Retinal pigment epithelial cell (primary cell): ENCODE measurements at places on chromosomes 11 and 22.

DNA sequence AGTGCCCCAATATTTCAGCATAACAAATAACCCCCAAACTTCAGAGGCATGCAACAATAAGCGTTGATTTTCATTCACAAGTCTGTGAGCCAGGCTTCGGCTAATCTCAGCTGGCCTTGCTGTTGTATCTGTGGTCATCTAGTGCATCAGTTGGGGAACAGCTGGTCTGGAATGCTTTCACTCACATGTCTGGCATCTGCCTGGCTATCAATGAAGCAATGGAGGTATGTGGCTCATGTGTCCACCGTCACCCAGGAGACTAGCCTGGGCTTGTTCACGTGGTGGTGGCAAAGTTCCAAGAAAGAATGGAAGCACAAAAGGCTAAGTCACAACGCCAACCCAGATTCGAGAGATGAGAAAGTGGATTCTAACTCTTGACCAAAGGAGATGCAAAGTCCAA, 304.8 kb upstream of the ISX start:
- DNase-seq, result no peak

DNA sequence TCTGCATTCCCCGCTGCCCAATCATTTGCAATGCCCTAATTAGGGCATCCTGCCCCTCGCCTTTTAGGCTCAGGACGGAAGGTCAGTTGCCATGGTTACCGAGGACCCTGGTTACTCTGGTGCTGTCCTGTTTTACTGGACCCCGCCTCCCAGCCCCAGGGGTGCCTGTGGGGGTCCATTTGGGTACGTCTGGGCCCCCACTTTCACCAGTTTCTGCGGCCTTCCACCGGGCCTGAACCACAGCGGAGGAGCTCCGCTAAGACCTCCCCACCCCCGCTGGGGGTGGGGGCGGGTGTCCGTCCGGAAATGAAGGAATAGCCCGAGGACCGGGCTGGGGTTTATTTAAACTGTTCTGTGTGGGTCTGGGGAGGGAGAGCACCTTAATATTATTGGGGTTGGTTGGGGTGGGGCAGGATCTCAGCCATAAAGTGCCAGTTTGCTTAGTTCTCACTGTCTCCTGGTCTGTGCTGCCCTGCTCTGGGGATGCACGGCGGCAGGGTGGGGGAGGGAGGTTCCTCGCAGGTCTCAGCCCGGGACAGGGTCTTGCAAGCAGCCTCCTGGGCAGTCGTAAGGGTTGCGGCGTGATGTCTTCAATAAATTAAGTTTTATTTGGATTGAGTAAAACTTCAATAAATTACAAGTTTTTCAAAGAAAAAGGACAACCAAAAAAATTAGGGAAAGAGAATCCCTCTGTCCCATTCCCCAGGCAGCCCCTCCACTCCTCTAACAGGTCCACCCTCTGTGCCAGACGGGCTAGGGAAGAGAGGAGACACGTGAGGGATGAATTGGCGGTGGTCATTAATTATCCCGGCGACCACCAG, 5.3 kb downstream of the PHOX2A start:
- no peak for DNase-seq

- DNase-seq, result no peak
These were observed 156.5 kb upstream of the ZC3H12C start for GRCh38 chr11:109936661-109937180.

DNA sequence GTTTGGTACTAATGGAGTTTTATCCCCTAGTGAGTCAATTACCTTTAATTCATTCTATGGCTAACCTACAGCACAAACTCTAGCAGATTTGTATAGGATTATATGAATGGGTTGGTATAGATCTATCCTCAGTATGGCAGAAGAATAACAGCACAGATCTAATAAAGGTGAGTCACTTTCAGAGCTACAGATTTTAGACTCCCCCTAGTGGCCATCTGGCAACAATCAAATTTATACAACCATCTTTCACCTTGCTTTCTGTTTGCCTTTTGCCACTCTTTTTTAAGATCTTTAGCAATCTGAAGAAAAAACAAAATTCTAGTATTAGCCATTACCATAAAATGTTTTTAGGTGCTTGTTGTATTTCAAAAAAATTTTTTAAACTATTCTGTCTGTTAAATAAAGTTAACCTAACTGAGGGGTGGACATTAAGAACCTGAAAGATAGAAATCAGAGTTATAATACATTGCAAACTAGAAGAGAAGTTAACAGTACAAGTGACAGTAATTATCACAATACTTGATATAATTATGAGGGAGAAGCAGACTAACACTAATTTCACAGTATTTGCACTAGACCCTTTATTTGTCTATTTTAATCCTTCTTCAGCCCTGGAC, 25.8 kb downstream of the DDIAS start:
- DNase-seq, result peak; percentile 9

GRCh38 chr11:64650923-64651523, 60.0 kb downstream of the SLC22A12 start:
- no peak for DNase-seq

DNA sequence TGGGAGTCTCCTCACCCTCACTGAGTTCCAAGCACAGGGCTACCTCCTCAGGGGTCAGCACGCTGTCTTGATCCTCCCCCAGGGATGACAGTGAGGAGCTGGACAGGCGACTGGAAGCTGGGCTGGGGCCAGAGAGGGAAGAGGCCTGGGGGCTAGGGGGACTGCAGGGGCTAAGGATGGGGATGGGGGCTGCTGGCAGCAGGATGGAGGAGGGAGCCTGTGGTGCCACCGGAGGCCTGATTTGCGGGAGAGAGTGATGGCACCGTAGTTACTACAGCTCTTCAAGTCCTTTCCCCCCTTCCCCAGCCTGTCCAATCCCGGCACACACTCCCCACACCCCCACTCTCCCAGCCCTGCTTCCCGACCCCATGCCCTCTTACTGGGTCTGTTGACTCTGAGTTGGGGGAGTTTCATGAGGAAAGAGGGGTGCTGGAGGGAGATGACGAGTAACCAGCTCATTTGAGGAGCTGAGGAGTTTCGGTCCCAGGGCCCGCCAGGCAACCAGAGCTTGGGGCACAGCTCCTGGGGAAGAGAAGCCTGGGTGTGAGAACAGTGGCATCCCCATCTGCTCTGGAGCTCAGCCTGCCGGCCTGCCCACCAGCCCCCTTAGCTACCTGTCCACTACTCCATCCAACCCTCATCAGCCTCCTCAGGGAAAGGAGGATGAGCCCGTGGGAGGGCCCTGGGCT, 10.5 kb downstream of the ROBO4 start:
- no peak for DNase-seq

- DNase-seq, result no peak
These were observed 123.4 kb upstream of the ARHGAP42 start for GRCh38 chr11:100563541-100564280.

DNA sequence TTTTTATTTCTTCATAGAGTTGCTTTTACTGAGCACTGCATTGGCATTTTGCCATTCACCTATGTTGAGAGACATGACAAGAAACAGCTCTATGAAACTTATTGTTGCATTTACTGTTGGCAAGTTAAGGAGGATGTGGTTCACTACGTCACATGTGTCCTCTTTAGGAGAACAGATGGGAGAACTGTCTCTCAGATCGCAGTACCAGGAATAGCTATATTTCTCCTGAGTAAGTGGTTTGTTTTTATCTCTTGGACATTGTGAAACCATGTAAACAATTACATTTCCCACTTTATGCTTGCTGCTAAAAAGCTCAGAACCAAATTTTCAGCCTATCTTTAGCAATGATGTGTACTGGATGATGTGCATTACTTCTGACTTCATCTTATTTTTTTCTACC, 34.8 kb upstream of the PSMA1 start:
- DNase-seq, result no peak

- no peak for DNase-seq
These were observed 28.8 kb upstream of the P2RY2 start for GRCh38 chr11:73189315-73189714.

DNA sequence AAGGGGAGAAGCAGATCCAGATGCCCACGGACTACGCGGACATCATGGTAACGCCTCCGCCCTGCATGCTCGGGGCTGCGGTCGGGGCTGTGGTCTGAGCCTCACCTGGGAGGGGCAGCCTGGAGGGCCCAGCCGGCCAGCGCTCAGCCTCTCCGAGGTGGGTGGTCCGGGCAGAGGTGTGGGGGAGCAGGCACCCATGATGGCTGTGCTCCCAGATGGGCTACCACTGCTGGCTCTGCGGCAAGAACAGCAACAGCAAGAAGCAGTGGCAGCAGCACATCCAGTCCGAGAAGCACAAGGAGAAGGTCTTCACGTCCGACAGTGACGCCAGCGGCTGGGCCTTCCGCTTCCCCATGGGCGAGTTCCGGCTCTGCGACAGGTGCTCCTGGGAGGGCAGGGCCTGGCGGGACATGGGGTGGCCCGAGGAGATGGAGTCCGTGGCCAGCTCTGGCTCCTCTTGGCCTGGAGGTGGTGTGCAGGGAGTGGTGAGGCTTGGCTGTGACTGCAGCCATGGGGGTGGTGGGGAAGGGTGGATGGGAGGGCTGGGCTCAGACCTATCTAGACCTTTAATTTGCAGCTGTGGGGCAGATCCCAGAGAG, 25.2 kb upstream of the TEF start:
- DNase-seq, result no peak

DNA sequence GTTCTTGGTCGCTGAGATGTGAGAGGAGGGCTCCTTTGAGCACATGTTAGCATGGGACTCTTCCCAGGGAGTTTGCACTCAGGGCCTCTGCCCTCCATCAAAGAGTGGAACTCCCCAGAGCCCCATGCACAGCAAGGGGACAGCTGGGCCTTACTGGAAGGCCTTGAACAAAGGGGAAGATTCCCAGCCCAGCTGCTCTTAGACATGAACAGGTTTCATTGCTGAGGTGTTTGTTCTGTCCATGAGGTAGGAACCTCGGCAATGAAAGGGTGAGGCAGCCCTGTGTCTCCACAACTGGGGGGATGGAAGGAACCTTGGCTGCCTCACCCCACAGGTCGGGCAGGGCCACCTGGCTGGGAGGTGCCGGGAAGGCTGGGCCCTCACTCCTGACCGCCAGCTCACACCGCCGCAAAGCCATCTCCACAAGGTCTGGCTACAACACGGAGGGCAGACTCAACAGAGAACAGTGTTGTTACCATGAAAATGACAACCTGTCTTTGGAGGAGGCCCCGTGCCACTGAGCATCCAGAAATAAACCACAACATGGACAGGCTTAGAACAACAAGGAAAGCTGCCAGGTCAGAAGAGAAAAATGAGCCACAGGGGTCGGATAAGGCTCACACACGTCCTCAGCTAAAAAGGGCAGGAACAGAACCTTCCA, 3.2 kb downstream of the DERL3 start:
- DNase-seq, result no peak

DNA sequence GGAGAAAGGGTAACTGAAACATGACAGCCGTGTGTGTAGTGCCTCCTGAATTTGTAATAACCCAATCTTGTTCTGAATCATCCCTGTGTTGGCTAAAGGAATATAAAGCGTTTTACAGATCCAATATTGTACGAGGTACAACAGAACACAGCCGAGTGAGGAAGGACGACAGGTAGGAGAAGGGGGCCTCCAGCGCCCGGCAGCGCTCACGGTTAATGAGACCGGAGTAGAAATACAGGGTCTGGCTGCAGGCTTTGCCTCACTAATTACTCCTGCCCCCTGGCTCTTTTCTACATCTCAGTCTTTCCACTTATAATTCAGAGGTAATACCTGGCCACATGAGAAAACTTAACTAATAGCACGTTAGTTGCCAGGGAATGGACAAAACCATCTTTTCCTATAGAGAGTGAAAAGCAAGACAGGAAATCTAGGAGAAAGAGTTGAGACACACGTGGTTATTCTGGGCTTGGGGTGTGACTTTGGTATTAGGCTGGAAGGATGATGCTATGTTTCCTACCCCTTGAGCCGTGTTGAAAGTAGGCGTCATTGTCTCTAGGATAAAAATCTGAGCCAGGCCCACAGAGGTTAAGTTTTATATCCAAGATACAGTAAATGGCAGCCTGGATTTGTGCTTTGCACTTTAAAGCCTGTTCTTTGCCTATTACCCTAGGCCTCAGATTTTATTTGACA, 54.1 kb downstream of the GRIK4 start:
- DNase-seq, result no peak

DNA sequence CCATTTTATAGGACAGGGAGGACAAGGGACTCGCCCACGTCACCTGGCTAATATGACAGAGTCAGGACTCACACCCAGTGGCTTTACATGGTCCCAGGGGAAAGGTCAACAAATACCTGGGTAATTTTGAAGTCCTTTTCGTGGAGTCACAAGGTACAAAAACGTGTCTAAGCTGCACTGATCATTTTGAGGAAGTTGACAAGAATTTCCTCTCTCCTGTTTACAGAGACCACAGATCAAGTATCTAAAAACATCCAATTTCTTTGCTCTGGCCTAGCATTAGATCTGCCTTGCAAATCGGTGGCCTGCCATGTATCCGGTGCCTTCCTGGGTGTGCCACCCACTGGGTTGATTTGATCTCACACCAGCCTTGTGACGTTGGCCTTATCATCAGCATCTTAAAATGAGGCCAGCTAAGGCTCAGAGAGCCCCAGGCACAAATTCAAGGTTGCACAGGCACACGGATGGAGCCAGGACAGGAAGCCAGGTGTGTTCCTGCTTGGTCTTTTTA, 17.6 kb downstream of the GDPD5 start:
- no peak for DNase-seq

DNA sequence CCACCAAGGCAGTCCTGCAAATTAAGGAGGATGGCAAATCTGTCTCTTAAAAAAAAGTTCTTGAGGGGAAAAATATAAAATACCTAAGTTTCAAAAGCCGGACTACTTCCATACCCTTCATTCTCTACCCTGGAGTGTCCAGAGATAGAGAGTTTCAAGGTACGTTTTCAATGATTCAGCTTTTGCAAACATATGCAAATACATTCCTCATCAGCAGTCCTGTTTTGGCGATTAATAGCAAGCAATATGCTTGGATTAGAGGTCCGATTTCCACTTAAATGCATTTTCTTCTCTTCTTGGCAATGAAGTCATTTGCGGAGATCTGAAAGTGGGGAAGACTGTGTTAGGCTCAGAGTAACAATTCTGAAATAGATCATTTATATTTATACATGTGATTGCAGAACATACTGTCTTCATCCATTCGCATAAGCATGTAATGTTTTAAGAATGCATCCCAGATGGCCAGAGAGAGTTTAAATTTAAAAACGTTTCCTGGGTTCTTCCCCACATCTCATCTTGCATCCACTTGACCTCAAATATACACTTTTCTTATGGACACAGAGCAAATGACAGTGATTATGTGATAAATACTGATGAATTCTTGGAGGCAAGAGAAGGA, 13.8 kb upstream of the TFIP11 start:
- no peak for DNase-seq

DNA sequence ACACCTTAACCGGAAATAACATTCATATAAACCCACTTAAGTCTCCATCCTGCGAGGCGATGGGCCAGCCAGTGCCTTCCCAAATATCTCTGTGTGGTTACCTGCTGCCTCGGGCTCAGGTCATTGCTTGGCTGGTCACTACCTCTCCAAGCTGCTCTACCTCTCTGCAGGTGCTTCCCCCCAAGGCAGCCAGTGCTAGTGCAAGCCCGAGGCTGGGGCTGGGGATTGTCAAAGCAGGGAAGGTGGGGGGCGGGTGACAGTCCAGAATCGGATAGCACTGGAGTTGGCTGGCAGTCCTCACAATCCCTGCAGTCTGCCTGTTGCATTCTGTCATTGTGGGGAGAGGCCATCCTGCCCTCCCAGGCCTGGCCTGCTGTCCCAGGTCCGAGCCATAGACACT, 11.1 kb downstream of the MCHR1 start:
- DNase-seq, result no peak

DNA sequence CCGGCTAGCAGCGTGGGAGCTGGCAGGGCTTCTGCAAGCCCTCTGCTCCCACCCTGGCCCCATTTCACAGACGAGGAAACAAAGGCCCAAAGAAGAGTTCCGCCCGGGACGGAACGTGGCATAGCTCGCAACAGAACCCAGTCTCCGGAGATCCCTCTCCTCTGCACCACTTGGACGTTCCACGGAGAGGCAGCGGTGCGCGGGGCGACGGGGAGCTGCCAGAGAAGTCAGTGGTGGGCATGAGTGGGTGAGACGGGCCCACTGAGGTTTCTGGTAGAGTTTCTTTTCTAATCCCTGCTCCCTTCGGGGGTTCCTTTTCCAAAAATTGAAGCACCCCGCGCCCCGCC, 554 bp upstream of the NECTIN1 start:
- DNase-seq, result no peak
